ENCODE measurements at places on chromosomes 2 and 18.

- DNase-seq, result no peak
Observed at GRCh38 chr2:241900251-241901017, 30.9 kb downstream of the RTP5 start.

- no peak for DNase-seq
Observed at GRCh38 chr18:24198461-24198860, 59.6 kb downstream of the CABYR start.

- DNase-seq, result no peak
Observed at GRCh38 chr2:239903803-239904202, 121.3 kb downstream of the NDUFA10 start.

- DNase-seq, result no peak
Observed at GRCh38 chr18:73545472-73545871, 602.2 kb downstream of the FBXO15 start.

GRCh38 chr18:10055125-10055750, 141.4 kb downstream of the VAPA start:
- DNase-seq, result no peak

- peak; percentile 66 for DNase-seq
Observed at GRCh38 chr2:111897924-111898702, at the start of gene MERTK. MERTK (plus strand) TSS chr2:111898607; CDS start chr2:111898736, 129 bp downstream.

GRCh38 chr2:201158111-201158929, 24.6 kb upstream of the CASP10 start:
- DNase-seq, result peak; percentile 74

- DNase-seq, result no peak
Observed at GRCh38 chr2:24791452-24791851, 1.7 kb downstream of the PTRHD1 start.

GRCh38 chr2:197268786-197269584, 41.6 kb downstream of the ANKRD44 start:
- DNase-seq, result peak; percentile 40

GRCh38 chr2:20213651-20214565, 11.0 kb downstream of the SDC1 start:
- peak; percentile 95 for DNase-seq

- DNase-seq, result peak; percentile 66
Observed at GRCh38 chr2:216147172-216148131, 38.3 kb downstream of the XRCC5 start.

DNA sequence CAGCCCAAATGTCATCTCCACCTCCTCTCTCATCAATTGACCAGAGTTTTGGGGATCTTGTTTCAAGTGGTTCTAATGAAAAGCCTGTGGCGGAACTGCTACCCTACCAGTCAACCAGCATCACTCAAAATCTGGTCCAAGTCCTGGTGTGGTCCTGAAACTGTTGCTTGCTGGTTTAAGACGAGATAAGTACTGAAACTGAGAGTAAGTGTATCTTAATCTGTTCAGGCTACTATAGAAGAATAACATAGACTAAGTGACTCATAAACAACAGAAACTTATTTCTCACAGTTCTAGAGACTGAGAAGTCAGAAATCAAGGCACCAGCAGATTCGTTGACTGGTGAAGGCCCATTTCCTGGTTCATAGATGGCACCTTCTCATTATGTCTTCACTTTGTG, 879 bp upstream of the GALNT5 start:
- no peak for DNase-seq

GRCh38 chr2:69777786-69778105, 35.8 kb downstream of the ANXA4 start:
- no peak for DNase-seq

DNA sequence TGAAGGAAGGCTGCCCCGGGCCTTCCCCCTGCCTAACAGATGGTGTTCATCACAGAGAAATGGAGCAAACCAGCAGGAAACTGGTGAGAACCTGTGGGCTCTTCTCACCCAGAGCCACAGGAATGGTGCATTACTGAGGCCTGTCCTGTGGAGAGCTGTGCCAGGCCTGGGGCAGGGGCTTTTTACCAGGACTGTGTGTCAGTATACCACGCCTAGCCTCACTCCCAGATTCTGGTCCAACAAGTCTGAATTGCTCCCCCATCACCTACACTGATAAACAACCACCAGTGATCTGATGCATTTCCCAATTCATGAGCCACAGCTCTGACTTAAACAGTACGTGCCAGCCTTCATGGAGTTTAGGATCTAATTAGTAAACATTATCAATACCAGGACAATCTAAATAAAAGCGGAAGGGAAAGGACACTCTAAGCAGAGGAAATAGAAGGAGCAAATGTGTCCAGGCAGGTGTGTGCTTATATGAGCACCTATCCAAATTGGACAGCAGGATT, 8.9 kb upstream of the DGUOK start:
- no peak for DNase-seq

- no peak for DNase-seq
Observed at GRCh38 chr18:36360256-36360909, 62.9 kb downstream of the FHOD3 start.

GRCh38 chr2:137942833-137943677, 21.2 kb upstream of the HNMT start:
- no peak for DNase-seq

DNA sequence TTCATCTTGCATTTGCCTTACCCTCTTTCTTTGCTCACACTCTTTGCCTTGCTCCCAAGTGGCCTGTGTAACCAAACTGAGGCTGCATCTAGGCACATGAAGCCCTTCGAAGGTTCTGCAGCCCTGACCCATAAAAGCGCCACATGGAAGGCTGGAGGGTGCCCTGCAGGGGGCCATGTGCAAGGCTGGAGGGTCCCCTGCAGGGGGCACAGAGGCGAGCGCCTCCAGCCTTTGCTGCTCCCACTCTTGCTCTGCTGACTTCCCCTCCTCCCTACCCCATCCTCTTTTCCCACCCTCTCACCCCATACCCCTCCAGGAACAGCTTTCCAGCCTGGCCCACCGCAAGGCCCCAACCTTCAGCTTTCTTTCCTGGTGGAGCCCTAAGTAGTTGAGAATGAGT, 317.3 kb downstream of the CELF4 start:
- DNase-seq, result no peak

DNA sequence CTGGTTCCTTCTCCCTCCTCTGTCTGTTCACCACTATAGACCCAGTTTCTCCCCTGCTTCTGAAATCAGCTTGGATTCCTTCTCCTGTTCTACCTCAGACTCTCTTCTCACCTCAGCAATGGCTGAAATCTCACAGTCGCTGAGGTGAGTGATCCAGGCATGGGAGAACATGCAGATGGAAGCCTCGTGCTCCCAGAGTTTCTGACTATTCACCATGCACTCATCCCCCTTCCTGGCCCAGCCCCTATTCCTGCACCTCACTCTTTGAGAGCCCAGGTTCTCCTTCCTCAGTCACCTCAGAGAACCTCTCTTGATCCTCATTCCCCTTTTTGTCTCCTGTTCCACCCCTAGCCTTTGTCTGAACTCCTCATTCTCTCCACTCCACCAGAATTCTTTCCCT, 78.5 kb downstream of the SPTBN1 start:
- no peak for DNase-seq

- DNase-seq, result peak; percentile 76
Observed at GRCh38 chr2:181585732-181586131, 71.2 kb downstream of the CERKL start.

GRCh38 chr2:105324732-105325131, 4.8 kb downstream of the TGFBRAP1 start:
- DNase-seq, result no peak

DNA sequence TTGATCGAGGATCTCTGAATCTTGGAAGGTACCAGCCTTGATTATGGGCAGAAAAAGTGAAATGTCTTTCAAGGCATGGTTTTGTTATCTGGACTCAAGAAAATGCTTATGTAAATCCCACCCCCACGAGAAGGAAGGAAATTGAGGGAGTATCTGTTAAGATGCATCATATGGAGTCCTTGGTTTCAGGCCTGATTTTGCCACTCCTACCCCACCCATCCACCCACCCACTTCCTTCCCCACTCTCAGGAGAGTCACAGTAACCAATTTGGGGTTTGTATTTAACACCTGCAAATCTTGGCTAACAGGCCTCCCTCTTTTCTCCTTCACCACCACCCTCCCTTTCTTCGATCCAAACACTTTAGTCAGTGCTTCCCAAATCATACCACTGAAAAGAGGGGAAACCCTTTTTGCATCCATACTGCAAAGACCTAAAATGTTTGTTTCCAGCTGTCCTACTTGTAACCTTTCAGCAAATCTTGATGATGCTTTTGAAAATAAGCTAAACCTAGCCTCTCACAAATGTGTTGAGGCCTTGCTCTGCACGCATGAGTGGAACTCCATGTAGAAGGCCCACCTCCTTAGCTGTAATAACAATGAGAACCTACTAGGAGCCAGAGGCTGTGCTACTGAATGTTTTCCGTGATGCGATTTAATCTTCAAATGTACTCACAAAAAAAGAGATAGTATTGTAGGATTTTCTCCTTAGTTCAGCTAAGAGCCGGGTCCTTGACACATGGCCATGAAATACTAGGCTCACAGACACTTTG, 34.8 kb downstream of the POU3F3 start:
- no peak for DNase-seq

DNA sequence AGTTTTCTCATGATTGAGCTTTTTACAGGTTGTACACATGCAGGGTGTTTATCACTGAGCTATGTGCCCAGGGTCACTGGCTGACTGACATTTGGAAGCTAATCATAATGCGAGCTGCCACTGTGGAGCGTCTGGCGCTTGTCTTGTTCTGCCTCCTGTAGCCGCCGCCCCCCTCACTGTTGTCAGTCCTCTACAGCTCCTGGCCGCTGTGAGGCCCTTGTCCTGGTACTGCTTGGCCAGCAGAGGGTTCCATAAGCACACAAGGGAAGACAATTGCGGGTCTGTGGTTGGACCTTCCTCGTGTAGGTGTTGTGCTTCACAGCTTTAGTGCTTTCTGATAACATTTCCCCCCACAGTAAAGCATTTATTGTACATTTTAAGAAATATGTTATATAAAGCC, 105.6 kb upstream of the LDLRAD4 start:
- peak; percentile 76 for DNase-seq

DNA sequence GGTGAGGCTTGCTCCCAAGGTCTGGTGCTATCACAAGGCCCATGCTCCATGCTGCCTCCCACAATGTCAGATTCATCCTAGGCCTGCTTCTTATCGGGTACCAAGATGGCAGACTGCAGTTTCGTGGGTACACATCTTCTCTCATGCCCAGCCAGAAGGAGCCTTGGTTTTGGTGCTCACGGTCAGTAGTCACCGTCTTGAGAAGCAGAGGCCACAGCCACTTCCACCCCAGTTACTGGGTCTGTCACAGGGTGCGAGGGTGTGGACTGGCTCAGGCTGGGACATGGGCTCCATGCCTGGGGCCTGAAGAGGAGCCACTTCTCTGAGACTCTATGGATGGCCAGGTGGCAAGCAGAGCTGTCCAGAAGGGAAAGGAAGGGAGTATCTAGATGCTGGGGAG, 178.8 kb upstream of the HS6ST1 start:
- DNase-seq, result no peak

DNA sequence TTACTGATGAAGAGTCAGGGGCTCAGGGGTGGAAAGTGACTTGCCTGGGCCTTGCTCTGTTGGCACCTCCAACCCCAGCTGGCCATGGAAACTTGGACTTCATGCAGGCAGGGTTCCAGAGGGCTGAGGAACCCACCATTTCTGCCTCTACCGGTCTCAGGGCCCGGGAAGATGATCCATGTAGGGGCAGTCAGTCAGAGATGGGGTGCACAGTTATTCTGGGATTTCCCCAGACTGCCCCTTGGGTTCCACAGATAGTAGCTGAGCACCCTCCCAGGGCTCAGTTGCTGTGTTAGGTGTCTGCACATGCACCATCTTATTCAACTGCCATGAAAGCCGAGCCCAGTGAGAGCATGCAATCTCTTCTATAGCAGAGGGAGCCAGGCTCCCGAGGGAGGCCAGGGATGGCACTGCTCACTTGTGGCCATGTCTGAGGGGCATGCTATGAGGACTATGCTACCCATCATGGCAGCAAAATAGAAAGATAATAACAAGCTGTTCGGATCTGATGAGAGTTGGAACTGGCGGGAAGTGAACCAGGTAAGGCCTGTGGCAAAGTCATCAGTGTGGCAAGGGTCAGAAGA, 37.3 kb downstream of the RHOB start:
- no peak for DNase-seq

- no peak for DNase-seq
Observed at GRCh38 chr2:134504586-134505336, 214.0 kb downstream of the TMEM163 start.

GRCh38 chr2:237625777-237626176, 1.6 kb upstream of the LRRFIP1 start:
- DNase-seq, result no peak

GRCh38 chr2:177449159-177449558, 56.6 kb downstream of the AGPS start:
- DNase-seq, result no peak

GRCh38 chr2:121565389-121566250, 34.9 kb downstream of the RNU4ATAC start:
- peak; percentile 80 for DNase-seq

GRCh38 chr2:65049010-65049639, 7.1 kb upstream of the CEP68 start:
- no peak for DNase-seq

DNA sequence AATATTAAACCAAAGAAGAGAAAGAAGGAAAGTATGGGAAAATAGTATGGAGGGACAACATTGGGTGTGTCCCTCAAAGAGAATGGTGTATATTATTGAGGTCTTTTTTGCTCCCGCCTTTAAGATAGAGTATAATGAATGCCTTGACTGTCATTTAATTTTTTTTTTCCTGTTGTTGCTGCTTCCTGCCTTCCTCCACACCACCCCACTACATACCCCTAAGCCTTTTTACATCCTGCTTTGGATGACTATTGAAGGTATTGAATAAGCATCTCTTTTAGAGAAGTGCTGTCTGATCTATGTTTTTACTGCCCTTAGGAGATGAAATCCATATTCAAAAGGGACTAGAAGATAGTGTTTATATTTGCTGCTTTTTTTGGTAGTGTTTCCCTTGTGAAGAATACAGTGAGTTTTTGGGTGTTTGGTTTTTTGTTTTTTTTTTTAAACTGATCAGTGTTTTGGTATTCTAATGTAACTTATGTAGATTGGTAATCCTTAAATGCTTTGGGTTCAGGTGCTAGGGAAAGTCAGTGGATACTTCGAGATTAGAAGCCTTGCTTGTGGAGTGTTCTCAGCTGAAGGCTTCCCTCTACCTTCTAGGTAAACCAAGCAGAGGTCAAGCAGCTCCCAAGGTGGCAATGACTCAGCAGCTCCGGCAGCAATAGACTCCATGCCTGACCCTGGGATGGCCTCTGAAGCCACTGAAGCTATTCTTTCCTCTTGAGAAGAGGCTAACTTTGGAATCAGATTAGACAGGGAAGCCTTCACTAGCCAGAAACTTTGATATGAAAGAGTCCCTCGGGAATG, 5.0 kb downstream of the FZD7 start:
- no peak for DNase-seq

- no peak for DNase-seq
Observed at GRCh38 chr2:70776266-70776665, 8.3 kb upstream of the ADD2 start.
